ENCODE measurements at places on chromosomes 5 and 9.

DNA sequence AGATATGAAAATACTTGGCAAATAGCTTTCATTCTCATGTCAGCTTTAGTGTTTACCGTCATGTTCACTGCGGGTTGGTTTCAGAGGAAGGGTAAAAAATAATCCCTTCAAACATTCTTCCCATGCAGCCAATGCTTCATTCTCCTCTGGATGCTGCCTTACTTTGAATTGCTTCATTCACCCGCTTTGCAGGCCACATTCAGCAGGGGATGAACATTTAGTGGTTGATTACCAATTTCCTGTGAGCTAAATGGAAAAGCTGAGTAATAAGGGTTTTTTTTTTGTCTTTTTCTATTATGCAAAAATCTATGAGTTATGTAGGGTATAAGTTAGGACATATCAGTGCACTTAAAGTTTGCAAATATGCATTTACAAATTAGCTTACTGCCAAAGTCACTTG, 96.3 kb upstream of the MEF2C start:
- DNase-seq, result no peak

DNA sequence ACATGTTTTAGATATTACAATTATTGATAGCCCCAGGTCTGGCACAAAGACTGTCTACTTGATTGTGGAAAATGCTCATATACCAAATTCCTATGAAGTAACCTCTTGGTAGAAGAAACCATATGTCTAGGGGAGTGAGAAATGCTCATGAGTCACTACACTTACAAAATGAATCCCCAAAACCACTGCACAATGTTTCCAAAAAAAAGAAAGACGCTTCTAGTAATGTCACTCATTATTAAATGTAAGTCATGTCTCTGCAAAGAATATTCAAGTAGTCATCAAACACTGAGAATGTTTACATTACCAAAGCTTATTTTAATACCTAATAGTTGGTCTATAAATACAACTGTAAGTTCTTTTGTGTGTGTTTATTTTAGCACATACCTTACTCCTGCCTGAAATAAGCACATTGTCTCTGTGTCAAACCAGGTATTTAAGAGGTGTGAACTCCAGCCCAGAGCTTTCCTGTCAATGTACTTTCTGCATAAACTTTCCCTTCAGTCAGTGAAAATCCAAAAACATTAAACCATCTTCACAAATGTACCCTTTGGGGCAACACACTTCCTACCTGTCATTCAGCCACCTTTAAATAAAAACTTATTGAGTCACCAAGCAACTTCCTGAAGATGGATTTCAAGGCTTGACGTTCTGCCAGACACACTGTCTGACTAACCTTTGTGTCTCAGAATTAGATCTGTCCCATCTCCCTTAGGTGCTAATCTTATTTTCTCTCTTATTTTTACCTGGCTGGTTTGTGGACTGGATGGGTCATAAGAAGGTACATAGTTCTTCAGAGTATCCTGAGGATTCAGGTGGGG, 194.0 kb downstream of the NFIB start:
- no peak for DNase-seq

DNA sequence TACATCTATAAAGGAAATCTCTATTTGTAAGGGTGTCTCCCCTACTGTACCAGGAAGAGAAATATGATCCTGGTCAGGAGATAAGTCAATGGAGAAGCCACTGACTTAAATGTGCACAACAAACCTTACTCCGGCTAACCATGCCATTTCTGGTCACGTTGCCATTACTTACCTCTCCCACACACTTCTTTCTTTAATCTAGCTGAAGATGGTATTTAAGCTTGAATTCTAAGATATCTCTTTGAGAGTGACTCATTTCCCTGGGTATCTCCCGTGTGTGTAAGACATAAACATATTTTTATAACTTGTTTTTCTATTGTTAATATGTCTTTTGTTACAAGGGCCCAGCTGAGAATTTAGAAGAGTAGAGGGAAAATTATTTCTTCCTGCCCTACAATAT, 296.6 kb downstream of the SEMA5A start:
- no peak for DNase-seq

DNA sequence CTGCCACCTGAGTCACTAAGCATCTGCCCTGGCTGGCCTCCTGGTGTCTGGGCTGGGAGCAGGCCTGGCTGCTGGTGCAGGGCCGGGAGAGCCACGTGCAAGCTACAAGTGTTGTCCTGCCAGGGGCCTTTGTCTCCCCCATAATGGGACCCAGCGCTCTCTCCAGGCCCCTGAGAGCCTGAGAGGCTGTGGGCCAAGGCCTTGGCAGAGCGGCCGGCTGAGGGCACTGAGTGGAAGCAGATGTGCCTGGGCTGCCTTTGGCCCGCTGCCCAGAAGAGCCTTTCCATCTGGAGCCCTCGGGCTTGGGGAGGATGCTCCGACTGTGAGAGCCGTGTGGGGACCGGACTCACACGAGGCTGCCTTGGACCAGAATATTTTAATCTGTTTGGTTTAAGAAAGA, 185.5 kb downstream of the RGS3 start:
- no peak for DNase-seq

DNA sequence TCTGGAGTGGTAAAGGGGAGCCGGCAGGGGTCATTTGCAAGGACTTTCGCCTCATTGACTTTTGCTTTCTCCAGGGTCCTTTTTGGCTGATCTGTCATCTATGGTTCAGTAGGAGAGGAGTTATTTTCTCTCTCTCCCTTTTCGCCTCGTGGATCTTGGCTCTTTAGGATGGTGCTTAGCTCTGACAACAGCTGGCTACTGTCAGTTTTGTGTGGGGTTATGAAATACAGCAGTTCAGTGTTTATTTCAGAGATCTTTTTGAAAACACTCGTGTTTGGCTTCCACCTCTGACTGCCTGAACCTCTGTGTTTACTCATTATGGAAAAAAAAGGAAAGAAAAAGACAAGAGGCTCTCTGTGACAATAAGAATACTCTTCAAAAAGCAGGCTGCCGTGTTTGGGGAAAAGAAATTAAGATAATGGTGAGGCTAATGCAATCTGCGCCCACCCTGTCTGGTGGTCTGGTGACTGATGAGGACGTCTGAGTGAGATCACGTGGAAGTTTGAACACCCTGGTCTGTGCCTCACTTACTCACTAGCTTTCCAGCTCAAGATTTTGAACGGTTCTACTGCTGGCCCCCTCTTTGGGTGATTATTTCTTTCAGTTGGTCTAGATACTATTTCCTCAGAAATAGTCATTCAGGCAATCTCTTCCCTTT, 567.7 kb downstream of the CAAP1 start:
- no peak for DNase-seq

GRCh38 chr5:96812851-96813250, 5.1 kb upstream of the ERAP1 start:
- DNase-seq, result no peak

- DNase-seq, result no peak
These were observed 13.9 kb upstream of the ADGRD2 start for GRCh38 chr9:124436320-124436719.

DNA sequence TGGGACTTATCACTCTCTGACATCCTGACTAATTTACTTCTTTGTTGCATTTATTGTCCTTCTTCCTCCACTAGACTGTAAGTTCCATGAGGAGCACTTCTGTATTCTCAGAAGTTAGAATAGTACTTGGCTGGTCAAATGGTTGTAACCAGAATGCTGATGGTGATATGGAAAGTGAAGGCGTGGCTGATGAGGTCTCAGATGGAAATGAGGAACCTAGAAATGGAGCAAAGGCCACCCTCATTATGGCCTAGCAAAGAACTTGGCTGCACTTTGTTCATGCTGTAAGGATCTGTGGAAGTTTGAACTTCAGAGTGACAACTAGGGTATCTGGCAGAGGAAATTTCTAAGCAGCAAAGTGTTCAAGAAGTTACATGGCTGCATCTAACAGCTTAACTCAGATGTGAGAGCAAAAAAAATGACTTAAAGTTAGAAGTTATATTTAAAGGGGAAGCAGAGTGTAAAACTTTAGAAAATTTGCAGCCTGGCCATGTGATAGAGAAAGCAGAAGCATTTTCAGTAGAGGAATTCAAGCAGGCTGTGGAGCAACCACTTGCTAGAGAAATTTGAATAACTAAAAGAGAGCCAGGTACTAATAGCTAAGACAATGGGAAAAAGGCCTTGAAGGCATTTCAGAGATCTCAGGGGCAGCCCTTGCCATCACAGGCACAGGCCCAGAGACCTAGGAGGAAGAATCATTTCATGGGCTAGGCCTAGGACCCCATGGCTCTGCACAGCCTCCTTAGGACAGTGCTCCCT, 14.9 kb upstream of the SLC22A5 start:
- no peak for DNase-seq

DNA sequence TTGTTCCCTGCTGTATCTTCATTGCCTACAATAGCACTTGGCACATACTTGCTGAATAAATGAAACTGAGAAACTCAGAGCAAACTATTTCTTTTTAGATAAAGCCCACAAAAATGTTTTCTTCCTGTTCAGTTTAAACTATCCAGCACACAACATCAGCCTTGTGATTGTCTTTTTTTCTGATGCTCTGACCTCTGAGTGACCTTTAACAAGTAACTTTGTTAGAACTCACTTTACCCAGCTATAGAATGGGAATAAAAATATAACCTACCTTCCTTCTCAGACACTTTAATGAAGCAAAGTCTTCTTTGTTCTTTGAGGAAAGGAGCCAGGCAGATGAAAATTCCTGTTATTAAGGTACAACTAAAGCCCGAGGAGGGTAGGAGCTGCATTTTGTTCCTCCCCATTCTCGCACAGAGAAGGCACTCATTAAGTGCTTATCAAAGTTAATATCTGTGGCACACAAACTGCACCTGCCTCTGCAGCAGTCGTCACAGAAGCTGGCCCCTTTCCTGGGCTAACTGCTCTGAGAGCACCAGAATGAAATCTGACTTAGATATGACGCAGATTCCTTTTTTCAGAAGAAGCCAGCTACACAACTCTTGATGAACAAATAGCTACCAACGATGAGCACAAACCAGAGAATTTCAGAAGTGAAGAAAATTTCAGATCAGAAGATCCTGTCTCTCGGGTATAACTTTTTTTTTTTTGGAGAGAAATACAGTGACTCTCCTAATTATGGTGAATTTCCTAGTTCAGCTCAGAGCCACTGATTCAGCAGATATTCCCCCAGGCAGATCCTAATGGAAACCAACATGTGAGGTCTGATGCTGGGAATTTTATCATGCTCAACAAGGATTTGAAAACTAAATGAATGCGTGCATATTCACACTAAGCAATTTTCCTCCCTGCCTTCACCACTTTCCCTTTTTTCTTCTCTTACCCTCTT, 31.0 kb upstream of the NR3C1 start:
- DNase-seq, result no peak

DNA sequence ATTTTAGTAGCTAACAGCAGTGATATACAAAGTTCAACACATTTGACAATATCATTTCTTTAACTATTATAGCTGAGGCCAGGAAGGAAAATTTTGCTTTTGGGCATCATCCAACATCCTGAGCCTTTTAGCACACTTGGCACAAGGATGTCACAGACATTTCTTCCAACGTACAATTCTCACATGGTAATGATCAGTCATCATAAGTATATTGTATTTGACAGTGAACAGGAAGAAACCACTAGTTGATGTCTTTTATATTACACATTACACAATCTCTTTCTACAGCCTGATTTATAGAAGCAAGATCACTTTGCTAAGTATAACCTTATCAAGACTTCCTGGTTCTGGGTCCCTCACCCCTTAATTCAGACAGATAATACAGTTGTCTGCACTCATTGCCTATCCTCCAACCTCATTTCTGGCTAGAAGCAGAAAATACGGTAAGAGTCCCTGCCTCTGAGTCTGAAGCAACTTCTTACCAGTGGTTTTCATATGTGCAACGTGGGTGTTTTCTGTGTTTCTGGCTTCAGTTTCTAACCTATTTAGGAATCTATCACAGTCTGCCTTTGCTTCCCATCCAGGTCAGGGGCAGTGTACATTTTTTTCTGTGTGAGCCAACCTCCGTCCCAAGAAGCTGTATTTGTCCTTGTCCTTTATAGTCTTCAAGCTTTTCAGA, 167.8 kb downstream of the PAM start:
- DNase-seq, result no peak

DNA sequence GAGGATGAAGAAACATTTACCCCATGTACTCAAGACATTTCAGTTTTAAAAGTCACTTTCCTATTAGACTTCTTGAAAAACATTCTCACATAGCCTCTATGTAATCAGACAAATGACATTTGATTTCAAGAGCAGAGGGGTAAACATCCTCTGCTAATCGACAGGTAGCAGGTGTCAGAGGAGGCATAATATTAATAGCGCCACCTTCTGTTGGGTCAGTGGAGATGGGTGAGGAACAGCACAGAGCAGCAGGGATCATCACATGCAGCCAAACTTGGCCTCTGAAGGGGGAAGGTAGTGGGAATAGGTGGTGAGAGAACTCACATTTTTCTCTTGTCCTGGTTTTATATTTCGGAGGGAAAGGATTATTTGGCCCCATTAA, 3.3 kb upstream of the LSM11 start:
- DNase-seq, result peak; percentile 67

- DNase-seq, result no peak
These were observed 178.2 kb upstream of the IRX1 start for GRCh38 chr5:3417376-3417943.

DNA sequence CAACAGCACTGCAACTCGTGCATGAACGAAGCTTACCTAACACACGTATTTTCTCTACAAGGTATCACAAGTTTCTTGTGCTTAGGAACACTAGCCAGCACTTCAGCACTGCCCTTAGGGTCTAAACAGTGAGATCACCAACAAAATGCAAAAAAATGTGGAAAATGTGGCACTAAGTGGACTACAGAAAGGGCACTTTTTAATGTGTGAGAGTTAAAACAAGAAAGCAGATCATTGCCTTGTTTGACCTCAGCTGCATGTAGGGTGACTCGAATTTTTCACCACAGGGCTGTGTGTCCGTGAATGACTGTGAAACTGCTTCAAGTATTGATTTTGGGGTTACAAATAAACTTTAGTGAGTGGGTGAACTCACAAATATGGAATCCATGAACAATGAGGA, 90.5 kb downstream of the MARCHF3 start:
- no peak for DNase-seq

GRCh38 chr5:131210151-131210510, 39.4 kb downstream of the LYRM7 start:
- no peak for DNase-seq

GRCh38 chr5:135386096-135386495, 12.9 kb downstream of the MACROH2A1 start:
- DNase-seq, result no peak

DNA sequence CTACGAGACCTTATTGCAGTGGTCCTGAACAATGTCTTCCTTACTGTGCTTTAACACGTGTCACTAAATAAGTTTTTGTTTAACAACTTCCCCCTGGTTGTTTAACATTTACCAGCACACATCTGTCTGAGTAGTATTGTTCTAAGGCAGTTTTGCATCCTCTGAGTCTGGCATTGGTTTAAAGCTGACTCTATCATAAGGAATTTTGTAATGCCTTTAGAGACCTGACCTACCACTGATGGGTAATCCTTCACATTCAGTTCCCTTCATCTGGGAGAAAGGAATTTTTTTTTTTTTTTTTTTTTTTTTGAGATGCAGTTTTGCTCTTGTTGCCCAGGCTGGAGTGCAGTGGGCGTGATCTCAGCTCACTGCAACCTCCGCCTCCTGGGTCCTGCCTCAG, 20.0 kb upstream of the PCAT7 start:
- DNase-seq, result no peak

GRCh38 chr5:134568761-134569695, 43.6 kb downstream of the JADE2 start:
- no peak for DNase-seq

GRCh38 chr5:66744040-66744439, 147.8 kb downstream of the MAST4 start:
- peak; percentile 17 for DNase-seq

Measured in hematopoietic multipotent progenitor cell treated with erythropoietin and hydrocortisone succinate and interleukin-3 and kit ligand, for 17 days (in vitro differentiated cells).